Right cardiac atrium (tissue), 5 donors: ENCODE measurements at places on chromosomes 11 and 22. TPM values are rescaled to one million over a fixed set of nuclear protein-coding genes. Genes with fewer than 3 reads are reported as not detected.

The CDC42BPG gene
- total RNA-seq, result 0.86 TPM

The SCO2 gene
- not detected for total RNA-seq

The MMP13 gene
- total RNA-seq, result not detected

The RFPL1 gene
- not detected for total RNA-seq

The SLCO2B1 gene
- 23.0 TPM for total RNA-seq

The BEST1 gene
- 2.9 TPM for total RNA-seq

The KRTAP5-9 gene
- total RNA-seq, result not detected

The CD3E gene
- total RNA-seq, result 1.2 TPM

The OR51B5 gene
- 0.33 TPM for total RNA-seq

The PAMR1 gene
- 8.6 TPM for total RNA-seq

The SYT8 gene
- total RNA-seq, result not detected

The ANKK1 gene
- total RNA-seq, result not detected

The TBX1 gene
- 1.4 TPM for total RNA-seq
